Activated CD4-positive, alpha-beta T cell treated with anti-CD3 and anti-CD28 coated beads, Interleukin-10, Interleukin-2, amounts not matched to agents 100 ng/mL and 50 ng/mL, durations not matched to agents 16 hours and 8 hours (primary cell): ENCODE measurements at places on chromosomes 6 and 20.

DNA sequence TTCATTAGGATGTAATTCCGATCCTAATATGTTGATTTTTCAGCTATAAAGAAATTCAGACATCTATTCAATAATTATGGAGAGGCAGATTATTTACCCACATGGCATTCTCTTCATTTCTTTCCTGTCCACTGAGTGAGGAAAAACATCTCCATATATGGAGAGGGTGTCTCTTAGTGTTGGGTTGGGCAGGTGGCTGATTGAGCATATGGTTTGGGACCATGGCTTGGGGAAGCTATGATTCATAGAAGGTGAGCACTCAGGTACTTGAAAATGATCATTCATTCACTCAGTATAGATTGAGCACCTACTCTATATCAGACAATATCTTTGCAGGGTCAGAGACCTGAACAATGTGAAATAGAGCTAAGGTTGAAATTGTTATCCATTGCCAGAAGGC, 41.3 kb upstream of the IL20RA start:
- DNase-seq, result no peak

DNA sequence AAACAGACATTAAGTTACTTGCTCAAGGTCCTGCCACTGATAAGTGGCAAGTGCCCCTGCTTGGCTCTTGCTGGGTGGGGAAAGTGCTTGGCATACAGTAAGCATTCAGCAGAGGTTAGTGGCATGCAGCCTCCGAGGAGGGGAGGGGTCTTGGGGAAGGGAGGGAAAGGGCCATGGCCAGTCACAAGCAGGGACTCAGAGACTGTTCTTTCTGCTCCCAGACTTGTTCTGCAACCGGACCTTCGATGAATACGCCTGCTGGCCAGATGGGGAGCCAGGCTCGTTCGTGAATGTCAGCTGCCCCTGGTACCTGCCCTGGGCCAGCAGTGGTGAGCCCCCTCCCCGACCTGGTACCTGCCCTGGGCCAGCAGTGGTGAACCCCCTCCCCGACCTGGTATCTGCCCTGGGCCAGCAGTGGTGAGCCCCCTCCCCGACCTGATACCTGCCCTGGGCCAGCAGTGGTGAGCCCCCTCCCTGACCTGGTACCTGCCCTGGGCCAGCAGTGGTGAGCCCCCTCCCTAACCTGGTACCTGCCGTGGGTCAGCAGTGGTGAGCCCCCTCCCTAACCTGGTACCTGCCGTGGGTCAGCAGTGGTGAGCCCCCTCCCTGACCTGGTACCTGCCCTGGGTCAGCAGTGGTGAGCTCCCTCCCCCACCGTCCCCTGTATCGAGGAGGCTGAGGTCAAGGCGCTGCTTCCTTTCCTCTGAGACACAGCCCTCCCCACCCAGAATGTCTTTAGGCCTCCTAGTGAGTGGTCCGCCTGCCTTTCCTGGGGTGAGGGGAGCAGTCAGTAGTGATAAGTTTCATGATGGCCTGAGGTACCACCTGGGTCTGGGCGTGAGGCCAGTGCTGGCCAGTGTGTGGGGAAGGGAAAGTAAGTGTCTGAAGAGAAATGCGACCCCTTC, 8.9 kb downstream of the GLP1R start:
- DNase-seq, result no peak

- DNase-seq, result no peak
These were observed 131.7 kb upstream of the MAP3K4 start for GRCh38 chr6:160859822-160860221.

GRCh38 chr20:48406498-48406897, 421.3 kb downstream of the PREX1 start:
- peak; percentile 30 for DNase-seq

DNA sequence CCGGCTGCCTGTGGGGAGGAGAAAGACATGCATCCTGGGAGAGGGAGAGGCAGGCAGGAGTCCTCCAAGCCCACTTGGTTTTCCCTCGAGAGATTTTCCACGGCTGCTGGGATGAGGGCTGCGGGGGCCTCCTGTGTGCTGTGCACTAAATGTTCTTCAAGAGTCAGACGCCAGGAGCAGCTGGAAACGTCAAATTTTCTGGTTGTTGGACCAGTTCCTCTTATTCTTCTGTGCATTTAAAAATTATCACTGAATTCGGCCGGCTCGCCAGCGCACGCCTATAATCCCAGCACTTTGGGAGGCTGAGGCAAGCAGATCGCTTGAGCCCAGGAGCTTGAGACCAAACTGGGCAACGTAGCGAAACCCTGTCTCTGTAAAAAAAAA, 32.8 kb upstream of the NTSR1 start:
- no peak for DNase-seq
